AG20443 (cell line): ENCODE measurements at places on chromosomes 7 and 10.

DNA sequence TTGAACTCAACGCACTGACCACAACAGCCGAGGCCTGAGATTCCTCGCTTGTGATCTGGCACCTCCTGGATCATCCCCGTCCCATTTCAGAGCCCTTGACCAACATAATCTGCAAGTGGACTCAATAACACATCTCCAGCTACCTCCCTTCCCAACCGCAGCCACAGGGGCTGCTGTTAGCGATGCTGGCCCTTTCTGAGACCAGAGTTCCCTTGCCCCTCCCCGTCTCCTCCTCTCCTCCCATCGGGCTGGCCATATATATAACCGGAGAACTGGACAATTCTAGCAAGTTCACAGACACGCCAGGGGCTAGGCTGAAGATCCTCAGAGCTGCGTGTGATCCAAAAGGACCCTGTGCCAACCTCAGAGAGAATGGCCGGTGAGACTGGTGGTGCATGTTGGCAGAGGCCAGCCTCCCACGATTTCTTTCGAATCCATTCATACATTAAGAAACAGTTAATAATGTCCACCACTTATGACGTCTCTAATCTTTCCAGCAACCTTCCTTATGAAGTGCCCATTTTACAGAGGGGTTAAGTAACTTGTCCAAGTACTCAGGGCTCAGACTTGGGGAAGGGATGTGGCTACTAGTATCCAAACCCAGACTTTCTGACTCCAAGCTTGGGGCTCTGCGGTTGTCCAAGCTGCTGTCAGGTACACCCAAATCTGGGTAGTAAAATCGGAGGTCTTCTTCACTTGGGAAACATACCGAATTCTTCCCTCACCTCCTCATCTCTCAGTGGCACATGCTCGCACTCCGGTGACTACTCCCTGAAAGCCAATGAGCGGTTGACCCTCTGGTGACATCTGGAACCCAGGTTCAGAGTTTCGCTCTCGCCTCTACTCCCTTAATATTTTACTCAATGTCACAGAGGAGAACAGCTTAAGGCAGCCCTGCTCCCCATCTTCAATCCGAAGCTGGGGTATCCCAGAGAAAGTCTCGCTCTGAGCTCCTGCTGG, 11.2 kb upstream of the FEZF1 start:
- no peak for DNase-seq

GRCh38 chr10:64358907-64359306, 837.7 kb downstream of the REEP3 start:
- no peak for DNase-seq

DNA sequence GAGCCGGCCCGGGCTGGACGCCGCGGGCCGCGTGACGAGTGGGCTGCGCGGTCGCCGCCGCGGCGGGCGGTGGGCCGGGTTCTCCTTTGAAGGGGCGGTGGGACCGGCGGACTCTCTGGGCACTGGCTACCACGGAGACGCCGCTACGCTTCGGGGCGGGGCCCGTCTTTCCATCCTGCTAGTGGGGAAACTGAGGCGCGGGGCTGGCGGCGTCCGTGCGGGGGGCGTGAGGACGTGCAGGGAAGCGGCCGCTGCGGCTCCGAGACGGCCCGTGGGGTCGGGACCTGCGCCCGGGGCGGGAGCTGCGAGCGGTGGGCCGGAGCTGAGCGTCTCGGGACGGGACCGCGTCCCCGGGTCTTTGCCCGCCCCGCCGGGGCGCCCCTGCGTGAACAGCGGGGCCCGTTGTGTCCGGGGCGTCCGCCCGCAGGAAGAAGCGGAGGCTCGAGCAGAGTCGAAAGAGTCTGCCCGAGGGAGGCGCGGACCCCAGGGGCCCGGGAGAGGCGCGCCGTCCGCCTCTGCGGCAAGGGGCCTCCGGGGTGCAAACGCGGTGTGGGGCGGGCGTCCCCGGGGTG, 548 bp upstream of the BNIP3 start:
- peak; percentile 48 for DNase-seq

GRCh38 chr10:61941202-61941681, 39.7 kb downstream of the ARID5B start:
- no peak for DNase-seq

- DNase-seq: no peak
Measured at GRCh38 chr7:97009753-97010732, 4.7 kb downstream of the DLX6 start.
